Retinal pigment epithelial cell (primary cell): ENCODE measurements at places on chromosomes 6 and 20.

DNA sequence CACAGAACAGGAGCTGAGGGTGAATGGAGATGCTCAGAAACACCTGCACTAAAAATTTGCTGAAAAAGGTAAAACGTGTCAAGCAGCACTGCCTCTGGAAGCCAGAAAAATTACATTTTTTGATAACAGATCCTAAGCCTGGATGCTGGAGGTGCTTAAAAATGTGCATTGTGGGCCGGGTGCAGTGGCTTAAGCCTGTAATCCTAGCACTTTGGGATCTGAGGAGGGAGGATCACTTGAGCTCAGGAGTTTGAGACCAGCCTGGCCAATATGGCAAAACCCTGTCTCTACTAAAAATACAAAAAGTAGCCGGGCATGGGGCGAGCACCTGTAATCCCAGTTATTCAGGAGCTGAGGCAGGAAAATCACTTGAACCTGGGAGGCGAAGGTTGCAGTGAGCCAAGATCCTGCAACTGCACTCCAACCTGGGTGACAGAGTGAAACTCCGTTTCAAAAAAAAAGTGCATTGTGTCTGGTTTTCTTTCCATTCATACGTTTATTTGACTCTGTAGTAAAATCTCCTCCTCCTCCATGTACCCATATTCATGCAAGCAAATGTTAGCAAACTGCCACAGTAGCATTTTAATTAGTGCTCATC, 587 bp upstream of the BTN3A1 start:
- DNase-seq, result no peak

GRCh38 chr20:61397790-61398189, 145.7 kb downstream of the CDH4 start:
- no peak for DNase-seq

GRCh38 chr6:43054206-43054943, 724 bp upstream of the CUL7 start:
- no peak for DNase-seq

DNA sequence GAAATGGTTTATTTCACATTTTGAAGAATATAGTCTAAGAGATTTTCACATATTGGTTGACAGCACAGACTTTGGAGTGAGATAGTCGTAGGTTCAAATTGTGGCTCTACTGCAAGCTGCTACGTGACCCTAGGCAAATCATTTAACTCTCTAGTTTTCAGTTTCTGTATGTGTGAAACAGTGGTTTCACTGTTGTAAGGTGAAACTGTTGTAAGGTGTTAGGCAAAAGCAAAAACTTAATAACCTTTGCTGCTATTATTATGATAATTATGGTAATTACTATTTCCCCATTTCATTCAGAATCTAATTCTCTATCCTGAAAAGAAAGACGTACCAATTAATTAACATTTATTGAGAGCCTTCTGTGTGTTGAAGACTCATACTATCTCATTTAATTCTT, 144.2 kb downstream of the REV3L start:
- DNase-seq, result no peak

DNA sequence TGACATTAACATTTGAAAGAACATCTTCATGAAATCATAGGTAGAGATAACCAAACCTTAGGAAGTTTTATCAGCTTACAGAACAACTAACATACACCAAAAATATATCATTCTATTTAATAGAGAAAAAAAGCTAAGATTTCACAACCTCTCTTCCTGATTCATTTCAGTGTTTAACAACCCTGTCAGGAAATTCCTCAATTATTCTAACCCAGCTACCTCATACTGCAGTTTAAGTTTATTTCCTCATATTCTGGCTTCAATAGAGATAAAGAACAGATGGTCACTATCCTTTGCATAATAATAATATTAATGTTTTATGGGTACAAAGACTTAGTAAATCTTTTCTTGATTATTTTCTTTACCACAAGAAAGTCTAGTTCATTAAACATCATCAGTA, 112.9 kb upstream of the HSF2 start:
- no peak for DNase-seq

- no peak for DNase-seq
These were observed 21.7 kb upstream of the FYN start for GRCh38 chr6:111894951-111895350.

DNA sequence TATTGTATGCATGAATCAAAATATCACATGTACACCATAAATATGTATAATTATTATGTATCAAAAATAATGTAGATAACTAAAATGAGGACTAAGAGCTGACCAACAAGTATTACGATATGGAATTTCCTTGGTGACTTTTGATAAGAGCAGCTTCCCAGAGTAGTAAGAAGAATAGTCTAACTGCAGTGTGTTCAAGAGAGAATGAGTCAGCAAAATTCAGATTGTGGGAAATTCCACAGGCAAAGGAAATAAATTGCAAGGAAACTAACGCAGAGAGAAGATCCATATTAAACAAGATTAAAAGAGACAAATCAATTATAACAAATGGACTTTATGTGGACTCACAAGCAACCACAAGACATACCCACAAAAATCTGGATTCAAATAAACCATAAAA, 26.4 kb downstream of the FRK start:
- no peak for DNase-seq
